ENCODE measurements at places on chromosomes 4 and X.

DNA sequence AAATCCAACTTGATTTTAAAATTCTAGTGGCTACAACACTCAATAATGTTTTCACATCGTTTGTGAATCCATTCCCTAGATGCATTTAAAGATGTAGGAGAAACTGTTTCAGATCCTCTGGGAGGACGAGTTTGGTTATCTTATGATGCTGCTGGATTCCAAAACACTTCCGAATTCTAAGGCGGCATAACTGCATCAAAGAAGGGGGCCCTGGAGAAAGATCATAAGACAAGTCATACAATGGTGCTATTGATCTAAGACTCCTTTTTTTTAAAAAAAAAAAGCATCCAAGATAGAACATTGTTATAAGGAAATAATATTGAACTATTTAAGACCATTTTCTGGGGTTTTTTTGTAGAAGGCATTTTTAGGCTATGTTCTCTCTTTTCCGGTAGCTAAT is 25.5 kb downstream of the ASB9 start:
- DNase-seq = no peak

- DNase-seq = no peak
These were observed 28.9 kb upstream of the GPC4 start for GRCh38 chrX:133444196-133444595.

DNA sequence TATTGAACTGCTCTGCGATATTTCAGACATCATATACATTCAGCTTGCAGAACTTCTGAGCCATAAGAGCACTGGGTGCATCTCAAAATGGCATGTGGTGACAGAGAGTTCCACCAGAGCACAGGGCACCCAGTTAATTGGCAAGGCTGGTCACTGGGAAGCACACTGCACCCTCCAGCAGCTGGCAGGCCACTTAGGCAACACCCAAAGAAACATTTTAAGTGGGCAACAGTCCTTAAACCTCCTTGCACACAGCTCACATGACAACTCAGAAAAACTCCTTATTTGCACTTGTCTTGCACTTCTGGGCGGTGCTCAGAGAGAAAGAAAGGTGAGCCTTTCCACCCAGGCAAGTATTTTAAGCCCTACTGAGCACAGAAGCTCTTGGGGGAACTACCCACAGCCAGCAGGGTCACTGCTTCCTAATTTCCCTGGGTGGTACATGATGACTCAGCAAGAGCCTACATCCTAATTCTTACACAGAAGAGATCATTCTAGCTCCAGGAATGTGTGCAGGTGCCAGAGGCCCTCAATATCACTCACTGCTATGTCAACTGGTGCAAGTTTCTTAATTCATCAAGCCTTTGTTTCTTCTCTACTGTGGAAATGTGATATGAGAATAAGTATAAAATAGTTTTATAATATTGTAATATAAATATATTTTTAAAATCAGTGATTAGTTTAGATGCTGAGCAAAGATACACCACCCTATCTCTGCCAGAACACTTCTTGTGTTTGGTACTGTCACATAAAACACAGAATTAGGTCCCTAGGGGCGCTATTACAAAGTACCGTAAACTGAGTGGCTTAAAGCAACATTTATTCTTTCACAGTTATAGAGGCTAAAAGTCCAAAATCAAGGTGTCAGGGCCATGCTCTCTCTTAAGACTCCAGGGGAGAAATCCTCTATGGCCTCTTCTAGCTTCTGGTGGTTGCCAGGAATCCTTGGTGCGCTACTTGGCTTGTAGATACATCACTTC is 155.1 kb upstream of the PPARGC1A start:
- no peak for DNase-seq

GRCh38 chrX:153832728-153833127 is 2.4 kb upstream of the PDZD4 start:
- DNase-seq = no peak

DNA sequence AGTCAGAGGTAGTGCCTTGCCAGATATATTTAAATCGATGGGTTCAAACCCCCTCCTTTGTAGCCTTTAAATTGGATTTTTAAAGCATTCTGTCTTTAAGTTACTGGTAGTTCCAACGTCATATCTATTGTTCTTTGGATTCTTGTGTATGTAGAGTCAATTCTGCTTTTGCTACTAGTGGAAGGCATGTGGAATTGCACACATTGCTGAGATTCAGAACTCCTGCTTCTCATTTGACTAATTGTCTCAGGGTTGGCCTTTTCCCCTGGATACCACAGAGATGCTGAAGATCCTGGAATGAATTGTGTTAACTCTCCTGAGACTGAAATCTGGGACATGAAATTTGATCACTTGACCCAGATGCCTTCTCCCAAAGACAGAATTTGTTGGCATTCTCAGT is 328.3 kb upstream of the RPS6KA3 start:
- DNase-seq = no peak

GRCh38 chrX:16305187-16305586 is 137.9 kb downstream of the MAGEB17 start:
- no peak for DNase-seq

DNA sequence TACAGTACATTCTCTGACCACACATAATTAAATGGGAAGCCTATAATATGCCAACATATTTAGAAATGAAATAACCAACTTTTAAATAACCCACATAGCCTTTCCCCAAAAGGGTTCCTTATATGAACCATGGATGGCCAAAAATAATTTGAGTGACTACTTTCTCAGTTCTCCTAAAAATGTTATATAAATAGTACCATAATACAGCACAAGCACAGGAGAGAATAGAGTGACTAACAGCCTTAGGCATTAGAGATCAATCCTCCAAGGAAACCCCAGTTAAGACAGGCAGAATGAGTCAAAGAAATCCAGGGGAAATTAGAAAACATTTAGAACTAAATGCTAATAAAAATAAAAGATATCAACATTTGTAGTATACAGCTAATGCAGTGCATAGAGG is 50.2 kb downstream of the ANKRD17 start:
- DNase-seq = no peak

DNA sequence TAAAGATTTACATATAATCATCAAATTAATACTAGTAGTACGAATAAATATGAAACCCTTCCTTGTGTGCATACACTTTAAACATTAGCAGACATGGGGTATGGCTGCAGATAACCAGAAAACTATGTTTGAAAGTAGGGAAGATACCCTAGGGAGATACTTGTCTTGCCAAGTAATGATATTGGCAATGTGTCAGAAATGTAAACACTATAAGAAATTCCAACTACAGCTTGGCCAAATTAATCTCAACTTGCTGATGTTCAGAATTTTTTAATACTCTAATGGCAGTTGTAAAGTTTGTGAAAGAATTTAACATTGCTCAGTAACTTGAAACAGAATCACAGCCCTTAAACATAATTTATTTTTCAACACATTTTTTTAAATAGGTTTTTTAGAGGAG is 27.4 kb upstream of the HPGD start:
- no peak for DNase-seq

DNA sequence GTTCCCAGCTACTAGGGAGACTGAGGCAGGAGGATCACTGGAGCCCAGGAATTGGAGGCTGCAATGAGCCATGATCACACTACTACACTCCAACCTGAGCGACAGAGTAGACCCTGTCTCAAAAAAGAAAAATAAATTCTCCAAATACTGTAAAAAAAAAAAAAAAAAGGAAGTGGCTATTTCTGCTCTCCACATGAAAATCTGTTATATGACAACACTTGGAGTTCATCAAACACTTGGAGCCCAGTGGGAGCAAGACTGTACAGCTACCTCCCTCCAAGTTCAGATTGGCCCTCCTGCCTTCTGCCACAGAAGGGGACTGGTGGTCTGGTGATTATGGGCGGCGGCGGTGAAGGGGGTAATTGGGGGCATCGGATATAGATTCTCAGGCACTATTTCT is 9.0 kb upstream of the CLDN34 start:
- no peak for DNase-seq

DNA sequence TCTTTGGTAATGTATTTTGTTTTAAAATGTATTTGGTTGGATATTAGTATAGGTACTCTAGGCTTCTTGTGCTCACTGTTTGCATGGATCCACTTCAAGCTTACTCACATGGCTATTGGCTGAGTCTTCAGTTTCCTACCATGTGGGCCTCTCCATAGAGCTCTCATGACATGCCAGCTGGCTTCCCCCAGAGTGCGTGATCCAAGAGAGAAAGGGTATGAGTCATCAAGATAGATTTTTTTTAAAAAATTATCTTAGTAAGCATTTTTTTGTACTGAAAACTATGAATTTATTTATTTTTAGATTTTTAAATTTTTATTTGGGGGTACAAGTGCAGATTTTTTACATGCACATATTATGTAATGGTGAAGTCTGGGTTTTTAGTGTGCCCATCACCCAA is 219.1 kb upstream of the AMOT start:
- DNase-seq = no peak

- DNase-seq = no peak
These were observed 55.6 kb downstream of the CYLC1 start for GRCh38 chrX:83916525-83916924.

DNA sequence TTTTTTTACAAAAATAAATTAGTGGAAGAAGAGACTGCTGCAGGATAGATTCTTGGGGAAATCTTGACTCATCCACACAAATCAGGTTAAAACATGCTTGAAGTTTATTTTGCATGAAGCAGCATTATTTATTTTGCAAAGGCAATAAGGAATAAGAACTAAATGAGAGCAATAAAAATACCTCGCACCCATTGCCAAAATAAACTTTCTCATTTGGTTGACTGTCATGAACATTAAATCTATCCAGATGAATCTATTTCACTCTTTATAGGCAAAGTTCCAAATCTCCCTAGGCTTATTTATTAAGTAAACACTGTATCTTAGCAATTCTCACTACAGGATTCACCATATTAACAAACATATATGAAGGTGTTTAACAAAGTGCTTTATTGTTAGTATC is 58.9 kb downstream of the HOPX start:
- DNase-seq = no peak

GRCh38 chrX:76796311-76796710 is 368.8 kb downstream of the MAGEE1 start:
- DNase-seq = no peak

Measured in CD4-positive, alpha-beta T cell treated with Interleukin-15 for 4 hours (primary cell).